ENCODE measurements at places on chromosomes 6 and 20.

GRCh38 chr20:15931897-15932296 lies 641.4 kb downstream of the KIF16B start:
- no peak for DNase-seq

GRCh38 chr6:140940251-140940925 lies 1192.3 kb upstream of the GJE1 start:
- no peak for DNase-seq

GRCh38 chr6:7216941-7217621 lies 95.9 kb downstream of the SSR1 start:
- no peak for DNase-seq

DNA sequence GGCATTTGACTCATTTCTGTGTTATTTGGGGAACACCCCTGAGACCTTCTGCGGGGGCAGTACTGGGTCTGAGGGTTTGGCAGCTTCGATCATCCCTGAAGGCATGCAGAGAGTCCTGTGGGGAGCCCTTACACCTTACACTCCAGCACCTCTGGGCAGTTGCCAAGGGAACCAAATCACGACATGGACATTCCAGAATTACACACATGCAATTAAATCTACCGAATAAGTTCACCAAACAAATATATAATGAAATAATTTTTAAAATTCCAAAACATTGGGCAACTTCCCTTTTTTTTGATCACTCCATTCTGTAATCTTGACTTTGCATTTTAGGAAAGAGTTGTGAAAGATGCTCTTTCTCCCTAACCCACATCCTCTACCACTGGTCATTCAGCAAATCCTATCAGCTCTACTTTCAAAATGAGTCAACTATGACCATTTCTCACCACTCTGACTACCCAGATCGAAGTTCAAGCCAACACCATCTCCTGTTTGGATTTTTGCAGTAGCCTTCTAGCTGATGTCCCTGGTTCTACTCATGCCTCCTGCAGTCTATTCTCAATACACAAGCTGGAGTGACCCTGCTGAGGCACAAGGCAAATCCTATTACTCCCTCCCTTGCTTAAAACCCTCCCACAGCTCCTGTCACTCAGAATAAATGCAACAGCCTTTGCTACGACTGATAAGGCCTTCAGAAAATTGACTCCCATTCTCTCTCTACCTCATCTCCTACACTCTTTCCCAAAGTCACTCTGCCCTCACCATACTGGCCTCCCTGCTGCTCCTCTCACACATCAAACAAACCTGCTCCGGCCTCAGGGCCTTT lies 533.3 kb downstream of the HACE1 start:
- no peak for DNase-seq

- no peak for DNase-seq
Measured at GRCh38 chr6:36130667-36131510, 576 bp downstream of the MAPK13 start.

- DNase-seq: no peak
Measured at GRCh38 chr6:116624036-116624805, 7.9 kb downstream of the RSPH4A start.

GRCh38 chr6:115404446-115404845 lies 656.2 kb downstream of the FRK start:
- no peak for DNase-seq

DNA sequence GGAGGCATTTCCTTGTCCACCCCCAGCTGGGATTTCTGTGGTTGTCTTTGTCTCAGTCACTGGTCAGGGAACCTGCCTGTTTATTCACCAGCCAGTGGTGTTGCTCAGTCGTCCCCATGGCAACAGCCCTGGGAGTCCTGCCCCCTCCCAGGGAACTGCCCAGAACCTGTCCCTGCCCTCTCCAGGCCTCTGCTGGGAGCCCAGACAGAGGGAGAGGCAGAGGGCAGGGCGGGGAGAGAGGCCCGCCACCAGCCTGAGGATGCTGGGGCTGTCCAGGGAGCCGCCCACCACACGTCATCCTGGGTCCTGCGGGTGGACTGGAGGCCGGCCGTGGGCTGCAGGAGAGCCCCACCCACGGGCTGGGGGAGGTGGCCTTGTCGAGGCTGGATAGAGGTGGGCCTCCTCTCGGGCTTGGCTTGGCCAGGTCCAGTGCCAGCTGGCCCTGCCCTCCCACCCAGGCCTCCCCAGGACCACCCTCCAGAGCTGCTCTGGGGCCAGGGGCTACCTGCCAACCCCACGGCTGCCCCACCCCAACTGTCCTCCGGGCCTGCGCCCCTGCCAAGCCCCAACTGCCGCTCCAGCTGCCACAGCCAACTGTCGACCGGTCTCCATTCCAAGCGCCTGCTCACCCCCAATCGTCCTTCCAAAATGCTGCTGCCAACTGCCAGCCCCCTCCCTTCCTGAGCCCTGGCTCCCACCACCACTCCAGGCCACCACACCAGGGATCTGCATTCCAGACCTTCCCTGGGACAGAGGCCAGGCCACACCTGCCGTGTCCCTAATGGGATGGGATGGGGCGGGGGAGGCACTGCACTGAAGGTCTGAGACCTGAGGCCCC lies 4.2 kb upstream of the ZBTB46 start:
- DNase-seq: peak; percentile 83

- no peak for DNase-seq
Measured at GRCh38 chr20:13723011-13723410, 61.7 kb downstream of the ESF1 start.

DNA sequence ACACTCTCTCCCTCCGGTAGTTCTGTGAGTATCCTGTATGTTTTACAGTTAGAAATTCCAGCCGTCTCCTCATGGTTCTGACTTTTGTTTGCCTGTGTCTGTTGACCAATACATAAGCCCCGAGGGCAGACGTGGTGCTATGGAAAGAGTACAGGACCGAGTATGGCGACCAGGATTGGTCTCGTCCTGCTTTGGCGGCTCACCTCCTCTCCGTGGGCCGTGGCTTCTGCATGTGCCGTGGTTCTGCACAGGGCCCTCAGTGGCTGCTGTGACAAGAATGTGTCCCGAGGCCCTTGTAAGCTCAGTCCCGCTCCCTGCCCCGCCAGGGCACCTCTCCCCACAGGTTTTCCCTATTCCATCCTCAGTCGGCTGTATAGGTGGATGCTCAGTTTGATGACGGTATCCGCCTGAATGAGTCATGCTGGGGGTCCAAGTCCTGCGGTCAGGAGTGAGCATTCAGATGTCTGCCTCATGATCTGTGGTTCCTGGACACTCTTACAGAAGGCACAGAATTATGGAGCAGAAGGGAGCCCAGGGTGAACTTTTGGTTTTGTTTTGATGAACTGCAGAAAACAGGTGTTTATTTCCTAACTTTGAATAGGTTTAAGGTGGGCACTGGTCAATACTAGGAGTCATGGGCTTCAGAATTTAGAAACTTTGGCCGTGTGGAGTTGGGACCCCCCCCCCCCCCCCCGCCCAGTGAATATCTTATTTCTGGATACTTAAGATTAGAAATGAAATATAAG lies 1.2 kb downstream of the ARFGAP1 start:
- DNase-seq: no peak

DNA sequence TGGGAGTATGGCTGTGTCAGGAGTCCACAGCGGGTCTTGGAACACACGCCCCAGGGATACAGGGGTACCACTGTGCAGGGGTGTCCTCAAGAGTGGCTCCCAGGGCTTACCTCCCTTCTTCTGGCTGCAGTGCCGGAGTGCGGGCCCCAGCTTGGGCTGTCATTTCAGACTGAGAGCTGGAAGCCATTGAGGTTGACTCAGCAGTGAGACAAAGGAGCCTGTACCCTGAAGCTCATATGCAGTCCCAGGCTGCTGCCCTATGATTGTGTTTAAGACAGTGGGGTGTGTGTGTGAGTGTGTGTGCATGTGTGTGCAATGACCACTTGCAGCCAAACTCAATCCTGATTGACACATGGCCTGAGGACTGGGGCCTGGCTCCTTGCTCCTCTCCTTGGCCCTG lies 167.7 kb upstream of the AFDN start:
- DNase-seq: no peak

- no peak for DNase-seq
Measured at GRCh38 chr20:59786801-59787537, 146.5 kb downstream of the SYCP2 start.

DNA sequence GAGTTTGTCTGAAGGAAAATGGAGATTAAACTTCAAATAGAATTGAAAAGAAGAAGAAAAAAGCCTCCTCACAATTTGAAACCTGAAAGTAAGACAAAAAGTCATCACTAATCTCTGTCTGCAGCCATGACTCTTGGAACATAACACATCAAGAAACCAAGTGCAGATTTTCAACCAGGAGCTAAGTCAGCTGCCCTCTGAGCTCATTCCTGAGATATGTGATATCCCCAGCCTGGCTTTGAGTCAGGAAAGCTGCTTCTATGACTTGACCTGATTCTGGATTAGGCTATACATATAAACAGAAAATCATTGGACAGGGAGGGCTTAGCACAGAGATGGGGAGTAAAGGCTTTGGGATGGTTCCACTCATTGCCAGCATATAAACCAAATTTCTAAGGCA lies 891.4 kb downstream of the TFAP2A start:
- no peak for DNase-seq

DNA sequence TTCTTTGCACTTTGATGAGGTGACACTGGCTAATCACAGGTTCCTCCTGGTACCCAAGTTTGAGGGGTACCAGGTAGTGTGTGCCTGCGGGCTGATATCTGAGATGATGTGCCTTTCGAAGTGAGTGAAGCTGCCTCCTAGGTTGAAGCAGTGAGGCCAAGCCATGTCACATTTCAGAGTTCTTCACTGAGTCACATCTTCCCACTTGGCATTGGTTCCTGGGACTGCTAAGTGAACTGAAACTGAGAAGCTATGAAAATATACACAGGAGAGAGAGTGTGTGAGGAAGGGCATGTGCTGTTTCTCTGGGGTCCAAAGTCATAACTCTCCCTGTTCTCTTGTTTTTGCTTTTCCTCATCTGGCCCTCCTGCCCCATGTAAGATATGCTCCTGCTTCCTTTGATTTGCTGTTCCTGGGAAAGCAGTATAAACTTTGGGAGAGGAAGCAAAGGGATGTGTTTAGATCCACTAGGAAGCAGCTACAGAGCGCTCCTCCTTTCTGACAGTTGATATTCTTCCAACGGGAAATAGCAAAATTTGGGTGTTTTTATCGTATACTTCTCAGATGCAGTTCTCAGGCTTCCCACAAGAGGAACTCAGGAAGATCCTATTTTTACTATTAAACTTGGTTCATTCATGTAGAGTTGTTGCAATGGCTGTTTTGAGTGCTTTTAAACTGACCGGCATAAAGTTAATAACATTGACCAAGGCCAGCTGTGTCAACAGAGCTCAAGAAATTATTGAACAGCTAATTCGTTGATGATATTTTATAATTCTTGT lies 153.7 kb downstream of the MOXD1 start:
- no peak for DNase-seq

GRCh38 chr6:113147544-113147943 lies 709.6 kb upstream of the MARCKS start:
- no peak for DNase-seq

All from Ammon's horn (tissue), 1 donor.